Fibroblast of upper back skin (primary cell): ENCODE measurements at places on chromosomes 11 and 22.
A peak's percentile ranks its signal among the peaks of the same experiment; 100 is the strongest.

DNA sequence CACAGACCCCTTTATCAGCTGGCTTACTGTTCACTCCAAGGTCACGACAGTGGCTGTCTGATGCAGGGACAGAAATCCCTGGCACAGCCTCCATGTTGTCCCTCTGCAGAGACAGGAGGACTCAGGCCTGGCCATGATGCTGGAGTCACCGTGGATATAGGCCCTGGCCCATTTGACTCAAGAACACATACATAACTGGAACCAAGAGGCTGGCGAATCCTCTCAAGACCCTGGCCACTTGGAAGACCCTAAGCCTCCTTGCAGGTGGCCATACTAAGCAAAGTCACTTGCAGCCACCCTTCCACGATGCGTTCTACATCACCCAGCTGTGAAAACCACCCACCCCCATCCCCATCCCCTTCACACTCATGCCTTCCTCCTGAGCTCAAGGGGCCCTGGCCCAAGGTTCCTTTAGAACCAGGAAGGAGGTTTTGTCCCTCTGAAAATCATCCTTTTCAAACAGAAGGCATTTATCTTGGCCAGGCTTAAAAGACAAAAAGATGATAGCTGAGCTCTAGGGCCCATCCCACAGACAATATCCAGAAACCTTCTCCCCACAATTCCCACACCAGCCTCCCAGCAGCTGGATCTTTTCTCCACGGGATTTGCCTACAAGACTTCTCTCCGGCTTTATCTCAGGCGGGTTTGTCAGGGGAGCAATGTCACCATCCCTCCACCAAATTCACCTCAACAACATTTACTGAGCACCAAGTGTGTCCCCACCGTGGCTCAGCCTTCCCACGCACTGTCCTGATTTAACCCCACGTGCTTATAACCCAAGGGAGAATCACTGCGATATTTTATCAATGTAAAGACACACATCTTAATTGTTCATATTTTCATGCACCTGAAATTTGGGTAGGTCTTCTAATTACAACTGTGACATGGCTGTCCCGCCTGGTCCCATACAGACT, 123.4 kb upstream of the SERPIND1 start:
- no peak for DNase-seq

DNA sequence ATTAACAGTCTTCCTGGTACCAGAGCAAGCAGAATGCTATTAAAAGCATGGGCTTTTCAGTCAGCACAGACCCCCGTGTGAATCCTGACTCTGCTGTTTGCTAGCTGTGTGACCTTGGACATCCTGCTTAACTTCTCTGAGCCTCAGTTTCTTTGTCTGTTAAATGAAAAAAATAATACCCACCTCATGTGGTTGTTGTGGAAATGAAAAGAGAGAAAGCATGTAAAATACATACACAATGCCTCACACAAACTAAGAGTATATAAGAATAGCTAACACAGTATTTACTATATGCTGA, 39.5 kb downstream of the AHNAK start:
- no peak for DNase-seq

DNA sequence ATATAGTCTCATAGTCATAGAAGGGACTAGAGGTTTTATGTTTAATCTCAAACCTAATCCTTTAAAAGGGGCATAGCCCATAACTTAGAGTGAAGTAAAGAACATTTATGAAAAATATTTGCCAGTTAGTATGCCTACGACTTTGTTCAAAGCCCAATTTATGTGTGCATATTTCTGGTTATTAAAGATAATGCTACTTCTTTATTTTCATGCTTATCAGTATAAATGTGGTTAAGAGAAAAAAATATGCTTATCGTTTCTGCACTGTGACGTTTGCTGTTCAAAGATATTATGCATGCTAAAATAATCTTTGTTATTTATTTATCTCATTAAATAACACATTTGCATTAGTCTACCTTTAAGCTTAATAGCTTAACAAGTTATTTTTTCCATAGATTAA, 343.9 kb downstream of the DYNC2H1 start:
- DNase-seq, result no peak

GRCh38 chr11:117903505-117904382, 25.5 kb downstream of the TMPRSS13 start:
- no peak for DNase-seq

DNA sequence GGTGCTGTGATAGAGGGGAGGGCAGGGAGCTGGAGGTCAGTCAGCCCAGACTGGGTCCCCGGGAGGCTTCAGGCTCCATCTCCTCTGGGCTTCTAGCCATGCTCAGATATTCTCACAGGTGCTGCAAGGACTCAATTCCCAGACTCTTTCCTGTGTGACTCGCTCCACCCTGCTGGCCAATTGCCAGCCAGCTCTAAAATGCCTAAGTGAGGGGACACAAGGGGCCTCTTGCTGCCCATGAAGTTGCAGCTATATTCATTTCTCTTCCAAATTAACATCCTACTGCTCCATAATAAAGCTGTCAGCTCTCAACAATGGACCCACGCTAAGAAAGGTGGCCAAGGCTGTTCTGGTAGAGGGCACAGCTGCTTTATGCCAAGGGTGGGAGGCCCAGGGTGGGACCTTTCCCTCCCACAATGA, 101.5 kb downstream of the PLEKHA7 start:
- DNase-seq, result no peak

DNA sequence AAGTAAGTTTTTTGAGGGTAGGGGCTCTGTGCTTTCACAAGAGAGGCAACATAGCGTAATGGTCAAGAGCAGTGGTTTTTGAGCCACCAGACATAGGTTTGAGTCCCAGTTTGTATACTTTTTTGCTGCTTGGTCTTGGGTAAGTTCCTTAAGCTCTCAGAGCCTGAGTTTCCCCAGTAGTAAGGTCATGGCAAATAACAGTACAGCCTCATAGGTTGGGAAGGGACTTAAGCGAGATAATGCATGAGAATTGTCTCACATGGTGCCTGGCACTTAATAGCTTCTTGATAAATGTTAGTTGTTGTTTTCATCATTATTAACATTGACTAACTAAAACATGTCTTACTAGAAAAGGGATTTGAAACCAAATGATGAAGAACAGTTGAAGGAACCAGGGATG, 83.1 kb downstream of the ARFGAP2 start:
- no peak for DNase-seq

DNA sequence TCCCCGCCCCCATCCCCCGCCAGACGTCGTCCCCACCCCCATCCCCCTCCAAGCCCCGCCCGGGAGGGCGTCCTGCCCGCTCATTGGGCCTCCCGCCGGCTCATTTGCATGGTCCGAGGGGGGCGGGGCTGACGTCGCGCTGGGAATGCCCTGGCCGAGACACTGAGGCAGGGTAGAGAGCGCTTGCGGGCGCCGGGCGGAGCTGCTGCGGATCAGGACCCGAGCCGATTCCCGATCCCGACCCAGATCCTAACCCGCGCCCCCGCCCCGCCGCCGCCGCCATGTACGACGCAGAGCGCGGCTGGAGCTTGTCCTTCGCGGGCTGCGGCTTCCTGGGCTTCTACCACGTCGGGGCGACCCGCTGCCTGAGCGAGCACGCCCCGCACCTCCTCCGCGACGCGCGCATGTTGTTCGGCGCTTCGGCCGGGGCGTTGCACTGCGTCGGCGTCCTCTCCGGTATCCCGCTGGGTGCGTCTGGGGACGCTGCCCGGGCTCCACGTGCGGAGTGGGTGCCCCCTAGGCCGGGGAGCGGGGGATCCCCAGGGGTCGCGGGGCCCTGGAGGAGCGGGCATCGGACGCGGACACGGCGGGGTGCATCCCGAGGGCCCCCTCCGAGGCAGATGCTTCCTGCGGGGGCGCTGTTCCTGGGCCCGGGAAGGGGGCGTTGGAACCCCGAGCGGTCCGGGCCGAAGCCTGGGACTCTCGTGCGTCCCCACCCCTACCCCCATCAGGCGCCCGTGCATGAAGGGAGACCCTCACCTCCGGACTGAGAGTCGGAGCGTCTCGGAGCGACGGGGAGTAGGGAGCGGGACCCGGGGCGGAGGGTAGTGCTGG, at the start of gene PNPLA3:
TSS of gene PNPLA3 (plus strand) at position 175 of the 834 bp plus-strand sequence. CDS start at position 282, 107 bp downstream.
- DNase-seq, result peak; percentile 87
